T-helper 2 cell (primary cell): ENCODE measurements at places on chromosomes 12 and 14.

GRCh38 chr14:99795046-99795445 lies 1.8 kb downstream of the EML1 start:
- DNase-seq = no peak

- no peak for DNase-seq
Measured at GRCh38 chr12:75660107-75660530, 148.7 kb upstream of the KRR1 start.

DNA sequence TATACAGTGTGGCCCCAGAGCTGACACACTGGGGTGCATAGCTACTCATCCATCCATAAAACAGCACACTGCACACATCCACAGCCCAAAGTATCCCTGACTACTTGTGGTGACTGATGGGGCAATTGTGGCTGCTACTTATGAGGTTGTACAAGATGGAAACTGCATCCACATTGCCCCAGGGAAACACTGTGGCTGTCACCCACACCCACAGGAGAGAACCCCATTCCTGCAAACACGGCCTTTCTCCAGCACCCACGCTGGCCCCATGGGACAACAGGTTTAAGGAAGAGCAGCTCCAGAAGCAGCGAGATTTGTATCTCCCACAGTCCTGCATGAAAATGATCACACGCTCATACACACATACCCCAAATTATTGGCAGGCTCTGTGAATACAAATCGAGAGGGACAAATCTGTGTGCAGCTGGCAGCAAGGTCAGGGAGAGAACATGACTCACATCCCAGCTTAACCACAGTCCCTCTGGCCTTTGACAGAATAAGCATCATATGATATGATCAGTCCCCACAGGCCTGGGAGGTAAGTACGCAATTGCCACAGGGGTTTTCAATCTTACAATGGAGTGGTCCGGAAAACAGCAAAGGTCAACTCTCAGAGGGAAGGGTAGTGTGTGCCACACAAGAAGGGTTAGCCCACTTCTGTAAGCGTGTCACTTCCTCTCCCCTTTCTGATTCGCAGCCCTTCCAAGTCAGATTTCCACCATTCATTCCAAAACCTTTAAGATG lies 61.9 kb downstream of the ESR2 start:
- no peak for DNase-seq

GRCh38 chr12:27142101-27142721 lies 59.8 kb upstream of the C12orf71 start:
- DNase-seq = no peak

- DNase-seq = no peak
Measured at GRCh38 chr12:18389820-18390219, 128.5 kb downstream of the PIK3C2G start.

DNA sequence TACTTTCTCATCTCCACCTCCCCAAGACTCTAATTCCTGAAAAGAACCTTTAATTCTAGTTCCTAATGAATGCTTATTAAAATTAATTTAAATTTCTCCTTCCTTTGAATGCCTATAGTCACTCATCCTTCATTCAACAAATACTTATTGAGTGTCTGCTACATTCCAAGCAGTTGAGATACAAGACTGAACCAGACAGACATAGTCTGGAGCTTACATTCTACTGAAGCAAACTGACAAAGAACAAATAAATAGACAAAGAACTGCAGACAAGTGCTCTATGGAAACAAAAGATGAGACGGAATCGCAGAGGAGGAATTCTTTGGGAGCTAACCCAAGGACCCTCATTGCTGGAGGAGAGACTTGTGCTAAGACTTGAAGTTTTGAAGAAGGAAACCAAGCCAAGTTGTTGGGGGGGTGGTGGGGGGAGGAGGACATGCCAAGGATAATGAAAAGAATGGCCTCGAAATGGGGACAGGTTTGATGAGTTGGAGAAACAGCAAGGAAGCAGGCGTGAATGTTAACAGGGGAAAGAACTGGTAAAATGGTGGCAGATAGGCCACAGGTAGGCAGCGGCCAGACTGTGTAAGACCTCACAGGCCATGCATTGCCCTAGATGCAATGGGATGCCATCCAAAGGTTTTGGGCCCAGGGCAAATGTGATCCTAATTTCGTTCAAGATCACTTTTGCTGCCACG lies 9.7 kb upstream of the TDG start:
- DNase-seq = no peak

- DNase-seq = no peak
Measured at GRCh38 chr12:27180906-27181505, 63.1 kb upstream of the STK38L start.

DNA sequence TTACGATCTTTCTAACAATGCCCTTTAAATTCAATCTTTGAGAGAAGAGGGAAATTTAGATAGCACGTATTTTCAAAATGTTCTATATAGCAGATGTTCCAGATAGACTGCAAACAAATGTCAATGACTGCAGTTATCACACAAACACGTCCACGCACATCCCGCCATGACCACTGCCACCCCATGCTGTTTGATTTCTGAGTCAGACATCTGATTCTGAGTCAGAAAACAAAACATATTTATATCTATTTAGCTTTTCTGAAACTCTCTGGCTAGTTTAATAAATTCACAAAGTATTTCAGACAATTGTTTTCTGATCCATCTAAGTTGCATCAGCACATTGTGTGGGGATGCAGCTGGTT lies 105.9 kb upstream of the BCAT1 start:
- peak; percentile 39 for DNase-seq
